ENCODE measurements at places on chromosomes 12 and 14. TPM values are rescaled to one million over a fixed set of nuclear protein-coding genes. Genes with fewer than 3 reads are reported as not detected.

GRCh38 chr12:6065131-6065862 lies 59.2 kb downstream of the VWF start:
- H3K27me3 ChIP-seq, result peaks cover 13% of the 10 kb centered on the region
- H3K36me3 ChIP-seq, result peaks cover 7% of the 10 kb centered on the region
- H3K4me3 ChIP-seq, result no peak overlapping the region
- H3K27ac ChIP-seq, result no peak overlapping the region

GRCh38 chr14:20455355-20456300 lies 602 bp downstream of the APEX1 start:
- peaks cover 28% of the 10 kb centered on the region for H3K36me3 ChIP-seq
- no peak overlapping the region for H3K4me3 ChIP-seq
- peaks cover 13% of the 10 kb centered on the region for H3K4me1 ChIP-seq
- peaks cover 8% of the 10 kb centered on the region for H3K27me3 ChIP-seq

Gene TCL1B
- not detected for total RNA-seq

- H3K27ac ChIP-seq, result no peak overlapping the region
- peaks cover 7% of the 10 kb centered on the region for H3K4me1 ChIP-seq
- H3K27me3 ChIP-seq, result no peaks in the 10 kb centered on the region
- no peak overlapping the region for H3K4me3 ChIP-seq
- no peak for DNase-seq
These were observed 445.4 kb downstream of the SOX5 start for GRCh38 chr12:23504043-23504442.

DNA sequence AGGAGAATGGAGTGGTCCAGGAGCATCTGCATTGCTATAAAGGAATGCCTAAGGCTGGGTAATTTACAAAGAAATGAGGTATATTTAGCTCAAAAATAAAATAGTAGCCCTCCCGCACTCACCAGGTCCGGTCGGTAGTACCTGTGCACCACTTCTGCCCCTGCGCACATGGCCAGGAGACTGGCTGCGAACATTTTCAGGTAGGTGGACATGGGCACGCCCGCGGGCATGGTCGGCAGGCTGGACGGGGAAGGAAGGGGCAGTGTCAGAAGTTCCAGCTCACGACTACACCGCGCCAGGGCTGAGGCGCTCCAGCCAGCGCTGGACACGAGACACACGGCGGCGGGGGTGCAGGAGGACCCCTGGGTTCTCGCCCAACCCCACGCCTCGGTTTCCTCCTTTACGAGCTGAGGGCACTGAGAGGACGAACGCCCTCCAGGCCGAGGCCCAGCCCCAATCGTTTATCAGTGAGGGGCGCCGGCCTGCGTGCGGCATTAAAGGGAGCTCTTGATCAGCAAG lies 9.1 kb upstream of the TDG start:
- DNase-seq, result no peak
- peak overlapping the region; percentile 95 for H3K27ac ChIP-seq
- H3K4me3 ChIP-seq, result peak overlapping the region; percentile 94
- peaks cover 16% of the 10 kb centered on the region for H3K4me1 ChIP-seq
- H3K27me3 ChIP-seq, result peaks cover 10% of the 10 kb centered on the region

DNA sequence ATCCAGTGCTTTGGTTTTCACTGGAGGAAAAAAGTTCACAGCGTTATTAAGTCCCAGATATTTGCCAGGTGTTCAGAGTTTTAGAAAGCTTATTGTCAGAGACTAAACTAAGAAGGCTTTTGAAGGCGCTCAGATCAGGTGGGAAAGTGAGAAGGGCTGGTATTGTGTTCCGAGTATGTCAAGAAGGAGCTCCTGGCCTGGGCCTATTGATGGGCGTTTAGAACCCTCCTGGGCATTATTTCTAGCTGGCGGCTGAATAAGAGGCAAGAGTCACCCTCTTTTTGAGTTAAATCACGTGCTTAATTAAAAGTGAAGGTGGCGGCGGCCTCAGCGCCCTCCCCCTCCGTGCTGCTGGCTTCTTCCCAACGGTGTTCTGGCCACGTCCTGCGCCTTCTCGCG lies 20.9 kb upstream of the GNS start:
- H3K4me1 ChIP-seq, result peaks cover 26% of the 10 kb centered on the region
- peaks cover 7% of the 10 kb centered on the region for H3K27me3 ChIP-seq
- peaks cover 4% of the 10 kb centered on the region for H3K36me3 ChIP-seq
- DNase-seq, result no peak
- peak overlapping the region; percentile 83 for H3K4me3 ChIP-seq
- peak overlapping the region; percentile 43 for H3K27ac ChIP-seq

GRCh38 chr12:78398750-78399149 lies 465.8 kb upstream of the SYT1 start:
- H3K4me1 ChIP-seq, result no peaks in the 10 kb centered on the region
- no peaks in the 10 kb centered on the region for H3K36me3 ChIP-seq
- no peak overlapping the region for H3K27ac ChIP-seq
- H3K4me3 ChIP-seq, result no peak overlapping the region
- peaks cover 2% of the 10 kb centered on the region for H3K27me3 ChIP-seq
- DNase-seq, result no peak

Gene PAPLN
- 1.1 TPM for total RNA-seq

DNA sequence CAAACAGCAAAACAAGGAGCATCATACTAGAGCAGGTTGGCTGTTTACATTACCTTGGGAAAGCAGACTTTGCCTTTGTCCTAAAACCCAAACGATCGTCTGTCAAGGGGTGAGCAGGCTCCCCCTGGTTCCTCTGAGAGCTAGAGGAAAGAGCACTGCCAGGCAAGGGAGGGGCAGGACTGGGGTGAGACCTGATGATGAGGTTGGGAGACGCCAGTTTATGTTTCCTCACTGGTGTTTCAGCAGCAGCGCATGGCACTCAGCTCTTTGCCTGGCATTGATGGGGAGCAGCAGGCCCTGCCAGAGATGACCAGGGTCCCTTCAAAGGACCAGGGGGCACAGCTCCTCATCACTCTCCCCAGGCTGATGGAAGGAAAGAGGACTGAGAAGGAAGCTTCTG lies 7.9 kb upstream of the KRT2 start:
- H3K27me3 ChIP-seq, result peaks cover 8% of the 10 kb centered on the region
- no peak for DNase-seq

DNA sequence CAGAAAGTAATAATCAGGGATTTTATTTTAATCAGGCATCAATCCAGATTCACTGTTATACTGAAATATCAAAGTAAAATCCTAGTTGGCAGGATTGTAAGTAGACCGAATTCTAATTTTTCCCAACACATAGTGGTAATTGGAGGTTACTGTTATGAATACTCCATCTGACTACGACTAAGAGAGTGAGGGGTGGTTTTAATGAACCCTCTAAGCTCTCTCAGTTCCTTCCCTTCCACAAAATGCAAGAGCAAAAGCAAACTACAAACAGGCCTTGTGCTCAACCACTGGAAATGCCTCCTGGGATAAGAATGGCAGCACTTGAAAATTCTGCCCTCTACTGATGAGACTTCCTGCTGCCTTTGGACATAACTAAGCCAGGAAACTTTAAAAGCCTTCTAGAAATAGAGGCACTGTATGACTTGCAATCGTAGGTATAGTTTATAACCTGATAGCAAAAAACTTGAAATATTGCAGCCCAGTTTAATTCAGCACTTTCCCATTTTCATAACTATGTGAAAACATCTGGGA lies 184.8 kb downstream of the SLC16A7 start:
- H3K36me3 ChIP-seq, result no peaks in the 10 kb centered on the region
- no peaks in the 10 kb centered on the region for H3K27me3 ChIP-seq

Gene RPL36AL
- total RNA-seq, result 186 TPM

GRCh38 chr12:65925626-65926025 lies 101.3 kb downstream of the HMGA2 start:
- peaks cover 2% of the 10 kb centered on the region for H3K27me3 ChIP-seq
- no peak for DNase-seq
- peak overlapping the region; percentile 3 for H3K27ac ChIP-seq
- H3K4me3 ChIP-seq, result no peak overlapping the region
- H3K4me1 ChIP-seq, result peaks cover 52% of the 10 kb centered on the region

- H3K4me1 ChIP-seq, result peaks cover 5% of the 10 kb centered on the region
- no peak for DNase-seq
- H3K27me3 ChIP-seq, result peaks cover 7% of the 10 kb centered on the region
These were observed 3.6 kb downstream of the CMA1 start for GRCh38 chr14:24504425-24504950.

DNA sequence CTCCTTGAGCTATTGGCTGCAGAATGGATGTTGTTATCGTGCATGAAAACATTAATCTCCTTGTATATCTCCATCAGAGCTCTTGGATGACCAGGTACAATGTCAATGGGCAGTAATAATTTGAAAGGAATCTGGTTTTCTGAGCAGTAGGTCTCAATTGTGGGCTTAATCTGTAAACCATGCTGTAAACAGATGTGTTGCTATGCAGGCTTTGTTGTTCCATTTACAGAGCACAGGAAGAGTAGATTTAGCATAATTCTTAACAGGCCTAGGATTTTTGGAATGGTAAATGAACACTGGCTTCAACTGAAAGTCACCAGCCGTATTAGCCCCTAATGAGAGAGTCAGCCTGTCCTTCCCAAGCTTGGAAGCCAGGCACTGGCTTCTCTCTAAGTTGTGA lies 50.4 kb downstream of the ATG14 start:
- H3K4me3 ChIP-seq, result no peak overlapping the region
- peaks cover 3% of the 10 kb centered on the region for H3K4me1 ChIP-seq
- no peak for DNase-seq
- H3K27ac ChIP-seq, result peak overlapping the region; percentile 7

- H3K36me3 ChIP-seq, result no peaks in the 10 kb centered on the region
- no peak overlapping the region for H3K27ac ChIP-seq
- H3K27me3 ChIP-seq, result no peaks in the 10 kb centered on the region
- no peak overlapping the region for H3K4me3 ChIP-seq
- DNase-seq, result no peak
These were observed 59.6 kb upstream of the FERMT2 start for GRCh38 chr14:53010193-53011040.

GRCh38 chr12:59164226-59164625 lies 243.9 kb upstream of the LRIG3 start:
- H3K27me3 ChIP-seq, result no peaks in the 10 kb centered on the region
- peaks cover 20% of the 10 kb centered on the region for H3K4me1 ChIP-seq
- DNase-seq, result no peak
- H3K4me3 ChIP-seq, result no peak overlapping the region
- no peaks in the 10 kb centered on the region for H3K36me3 ChIP-seq

DNA sequence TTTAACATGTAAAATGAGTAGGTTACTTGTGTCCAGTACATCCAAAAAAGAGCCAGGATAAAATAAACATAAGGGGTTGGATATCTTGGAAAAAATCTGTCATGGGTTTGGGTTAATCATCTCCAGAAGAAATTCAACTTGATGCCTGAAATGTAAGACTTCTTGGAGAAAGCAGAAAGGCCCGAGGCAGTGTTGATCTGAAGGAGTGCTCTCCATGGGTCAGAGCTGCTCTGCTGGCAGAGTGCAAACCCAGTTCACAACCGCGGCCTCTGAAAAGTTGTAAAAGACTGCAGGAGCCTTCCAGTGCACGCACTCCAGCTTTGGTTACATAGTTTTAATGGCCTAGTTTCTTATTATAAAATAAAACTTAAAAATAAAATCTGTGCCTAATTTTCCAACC lies 97.3 kb upstream of the ALX1 start:
- no peak overlapping the region for H3K4me3 ChIP-seq
- no peak overlapping the region for H3K27ac ChIP-seq
- no peaks in the 10 kb centered on the region for H3K27me3 ChIP-seq

DNA sequence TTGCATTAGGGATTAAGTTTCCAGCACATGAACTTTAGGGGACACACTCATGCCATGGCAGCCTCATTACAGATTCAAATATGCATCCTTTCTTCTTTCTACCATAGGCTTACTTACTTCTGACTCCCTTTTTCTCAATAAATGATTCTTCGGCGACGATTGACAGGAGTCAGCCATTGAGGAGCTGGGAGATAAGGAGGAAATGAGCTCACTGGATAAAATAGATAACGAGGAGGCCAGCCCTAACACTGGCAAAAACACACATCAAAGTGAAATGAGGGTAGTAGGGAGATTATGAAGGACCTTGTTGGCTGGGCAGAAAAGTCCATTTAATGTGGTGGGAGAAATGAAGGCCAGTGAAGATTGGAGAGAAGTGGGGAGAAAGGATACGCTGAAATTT lies 172.2 kb downstream of the SLC41A2 start:
- H3K27me3 ChIP-seq, result peaks cover 3% of the 10 kb centered on the region
- no peak overlapping the region for H3K27ac ChIP-seq
- H3K36me3 ChIP-seq, result peaks cover 5% of the 10 kb centered on the region
- no peak for DNase-seq

DNA sequence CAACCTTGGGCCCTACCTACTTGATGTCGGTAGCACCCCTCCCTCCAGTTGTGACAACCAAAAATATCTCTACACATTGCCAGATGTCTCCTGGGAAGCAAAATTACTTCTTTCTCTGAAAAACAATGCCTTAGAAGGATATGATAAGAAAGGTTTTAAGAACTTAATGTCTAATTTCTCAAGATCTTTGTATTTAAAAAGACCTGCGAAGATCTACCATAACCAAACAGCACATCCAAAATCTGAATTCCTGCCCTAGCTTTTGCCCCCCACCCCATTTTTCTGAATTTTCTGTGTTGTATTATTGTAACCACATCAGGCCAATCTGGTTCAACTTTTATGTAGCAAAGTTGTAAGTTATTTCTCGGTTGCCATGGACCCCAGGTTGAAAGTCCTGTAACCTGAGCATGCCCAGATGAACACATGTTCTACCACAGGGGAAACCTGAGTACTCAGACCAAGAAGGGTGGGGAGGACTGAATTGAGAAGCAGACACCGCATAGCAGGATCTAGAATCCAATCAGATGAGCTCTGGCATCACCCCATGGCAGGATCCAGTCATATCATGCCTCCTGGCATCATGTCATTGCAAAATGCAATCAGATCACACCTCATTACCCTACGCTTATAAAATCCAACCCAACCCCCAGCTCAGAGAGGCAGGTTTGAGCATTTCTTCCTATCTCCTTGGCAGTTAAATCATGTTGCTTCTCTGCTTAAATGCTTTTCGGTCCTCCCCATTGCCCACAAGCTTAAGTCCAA lies 8.7 kb downstream of the TMEM253 start:
- H3K36me3 ChIP-seq, result no peaks in the 10 kb centered on the region
- DNase-seq, result no peak
- no peaks in the 10 kb centered on the region for H3K27me3 ChIP-seq
- no peak overlapping the region for H3K4me3 ChIP-seq
- H3K27ac ChIP-seq, result no peak overlapping the region
- H3K4me1 ChIP-seq, result peaks cover 13% of the 10 kb centered on the region

Gene AKAP6
- total RNA-seq, result 4.4 TPM

DNA sequence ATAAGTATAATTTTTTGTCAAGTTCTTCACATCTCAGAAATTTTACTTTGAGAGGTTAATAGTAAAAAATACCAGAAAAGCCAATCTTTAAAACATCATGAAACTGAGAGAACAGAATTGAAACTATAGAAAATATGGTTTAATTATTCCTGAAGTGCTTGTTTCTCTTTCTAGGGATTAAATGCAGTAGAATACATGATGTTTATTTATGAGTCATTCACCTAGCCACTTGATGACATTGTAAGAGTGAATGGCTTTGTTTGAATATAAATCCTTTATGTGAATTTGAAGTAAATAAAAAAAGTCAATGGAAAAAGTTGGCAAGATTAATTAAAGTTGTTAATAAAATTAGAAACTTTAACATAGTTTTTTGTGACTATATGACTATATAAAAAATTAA lies 48.4 kb downstream of the KTN1 start:
- H3K36me3 ChIP-seq, result peaks cover 33% of the 10 kb centered on the region
- H3K27ac ChIP-seq, result no peak overlapping the region
- DNase-seq, result no peak
- no peaks in the 10 kb centered on the region for H3K27me3 ChIP-seq
- H3K4me1 ChIP-seq, result peaks cover 6% of the 10 kb centered on the region
- H3K4me3 ChIP-seq, result no peak overlapping the region

Gene NGB
- total RNA-seq, result not detected

GRCh38 chr12:108318472-108319275 lies 20.4 kb downstream of the CMKLR1 start:
- no peaks in the 10 kb centered on the region for H3K36me3 ChIP-seq
- peaks cover 30% of the 10 kb centered on the region for H3K4me1 ChIP-seq
- no peak for DNase-seq
- H3K27me3 ChIP-seq, result peaks cover 10% of the 10 kb centered on the region
- no peak overlapping the region for H3K4me3 ChIP-seq

Gene KRT2
- not detected for total RNA-seq

Measured in endothelial cell (in vitro differentiated cells).